H1 (cell line): ENCODE measurements at places on chromosomes 13 and 19. TPM values are rescaled to one million over a fixed set of nuclear protein-coding genes. Genes with fewer than 3 reads are reported as not detected.

The HRC gene
- 1.8 and 2.3 TPM in 2 replicates for total RNA-seq

GRCh38 chr13:113888701-113889330, 24.9 kb upstream of the GAS6 start:
- DNase-seq: no peak

The FUT1 gene
- 12.2 and 12.9 TPM in 2 replicates for total RNA-seq

GRCh38 chr13:28573595-28574373, 78.9 kb upstream of the FLT1 start:
- DNase-seq: no peak

- DNase-seq: no peak
Measured at GRCh38 chr13:55263045-55263444, 1877.7 kb upstream of the PRR20A start.

DNA sequence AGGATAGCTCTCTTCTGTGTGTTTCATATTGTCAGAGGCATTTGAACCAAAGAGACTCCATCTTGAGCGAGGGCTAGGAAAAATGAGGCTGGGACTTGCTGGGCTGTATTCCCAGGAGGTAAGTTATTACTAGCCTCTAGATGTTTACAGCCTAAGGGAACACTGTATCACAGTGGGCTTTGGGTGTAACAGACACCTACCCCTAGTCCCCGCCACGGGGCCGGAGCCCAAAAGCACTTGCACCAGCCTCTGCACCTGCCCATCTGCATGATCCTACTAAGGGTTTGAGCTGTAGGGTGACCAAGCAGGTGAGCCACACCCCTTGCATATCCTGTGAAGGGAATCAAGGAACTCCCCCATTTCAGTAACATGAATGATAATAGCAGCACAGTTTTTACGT, 1972.2 kb downstream of the OLFM4 start:
- peak; percentile 67 for DNase-seq

DNA sequence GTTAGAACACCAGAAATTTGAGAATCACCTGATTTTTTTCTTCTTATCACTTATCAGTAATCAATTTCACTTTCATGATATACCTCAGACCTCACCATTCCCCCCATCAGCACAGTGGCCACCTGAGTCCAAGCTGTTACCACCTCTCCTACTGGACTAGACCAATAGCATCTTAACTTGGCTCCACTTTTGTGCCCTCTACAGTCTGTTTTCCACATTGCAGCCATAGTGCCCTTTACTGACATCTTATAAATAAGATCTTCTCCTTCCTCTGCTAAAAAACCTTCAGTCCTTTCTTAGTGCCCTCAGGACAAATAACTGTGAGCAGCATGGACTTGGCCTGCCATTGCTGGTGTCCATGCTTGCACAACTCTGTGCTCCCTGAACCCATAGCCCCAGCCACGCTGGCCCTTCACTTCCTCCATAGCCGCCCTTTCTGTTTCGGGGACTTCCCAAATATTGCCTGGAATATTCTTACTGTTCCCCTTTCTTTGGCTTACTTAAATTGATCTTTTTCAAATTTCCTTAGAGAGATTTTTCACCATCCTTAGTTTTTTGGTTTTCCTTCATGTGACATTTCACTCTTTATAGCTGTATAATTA, 380.8 kb downstream of the LMO7 start:
- DNase-seq: no peak

GRCh38 chr19:29211562-29212355, 1.2 kb downstream of the UQCRFS1 start:
- DNase-seq: no peak

The ZNF416 gene
- total RNA-seq: 9.7 and 10.3 TPM in 2 replicates

DNA sequence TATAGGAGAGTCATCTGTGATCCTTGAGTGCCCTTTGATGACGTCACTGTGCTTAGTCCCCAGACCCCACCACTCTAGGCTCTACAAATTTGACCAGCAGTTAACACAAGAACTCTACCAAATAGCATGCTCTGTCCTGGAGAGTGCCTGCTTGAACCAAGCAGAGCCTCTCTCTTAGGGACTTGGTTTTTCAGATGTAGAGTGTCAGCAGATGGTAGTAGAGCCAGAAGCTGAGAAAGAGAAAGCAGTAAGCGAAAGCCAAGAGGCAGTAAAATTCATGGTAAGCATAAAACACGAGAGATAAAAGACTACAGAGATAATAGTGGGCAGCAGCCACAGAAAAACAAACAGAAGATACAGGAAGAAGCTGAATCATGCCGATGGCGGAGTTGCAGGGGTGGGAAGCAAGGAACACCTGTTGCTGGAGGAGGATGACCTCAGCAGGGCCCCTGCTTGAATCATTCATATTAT, 193.3 kb downstream of the SLC7A1 start:
- no peak for DNase-seq

The ZNF30 gene
- 4.7 TPM in 2 replicates for total RNA-seq

DNA sequence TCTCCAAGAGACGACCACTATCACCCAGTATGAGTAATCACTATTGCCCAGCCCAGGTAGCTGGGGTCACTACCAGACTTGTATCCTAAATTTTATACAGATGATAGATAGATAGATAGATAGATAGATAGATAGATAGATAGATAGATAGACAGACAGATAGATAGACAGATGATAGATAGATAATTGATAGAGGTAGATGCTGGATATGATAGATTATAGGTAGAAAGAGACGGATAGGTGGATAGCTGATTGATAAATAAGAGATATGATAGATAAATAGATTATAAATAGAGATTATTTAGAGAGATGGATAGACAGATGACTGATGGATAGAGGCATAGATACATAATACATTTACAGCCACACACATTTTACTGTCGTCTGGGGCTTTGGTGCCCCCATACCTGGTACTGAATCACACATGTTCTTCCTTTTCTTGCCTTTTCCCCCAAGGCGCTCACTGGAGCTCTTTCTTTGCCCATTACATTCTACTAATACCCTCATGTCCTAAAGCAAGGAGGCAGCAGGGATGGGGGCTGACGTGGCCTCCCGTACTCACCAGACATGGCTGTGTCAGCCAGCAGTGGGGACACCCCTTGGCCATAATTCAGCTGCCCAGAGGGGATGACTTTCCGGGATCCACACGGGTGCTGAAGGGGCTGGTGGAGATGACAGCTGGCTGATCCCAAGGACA, 44.6 kb upstream of the CCNE1 start:
- DNase-seq: no peak
